ENCODE measurements at places on chromosomes 5 and 9.

DNA sequence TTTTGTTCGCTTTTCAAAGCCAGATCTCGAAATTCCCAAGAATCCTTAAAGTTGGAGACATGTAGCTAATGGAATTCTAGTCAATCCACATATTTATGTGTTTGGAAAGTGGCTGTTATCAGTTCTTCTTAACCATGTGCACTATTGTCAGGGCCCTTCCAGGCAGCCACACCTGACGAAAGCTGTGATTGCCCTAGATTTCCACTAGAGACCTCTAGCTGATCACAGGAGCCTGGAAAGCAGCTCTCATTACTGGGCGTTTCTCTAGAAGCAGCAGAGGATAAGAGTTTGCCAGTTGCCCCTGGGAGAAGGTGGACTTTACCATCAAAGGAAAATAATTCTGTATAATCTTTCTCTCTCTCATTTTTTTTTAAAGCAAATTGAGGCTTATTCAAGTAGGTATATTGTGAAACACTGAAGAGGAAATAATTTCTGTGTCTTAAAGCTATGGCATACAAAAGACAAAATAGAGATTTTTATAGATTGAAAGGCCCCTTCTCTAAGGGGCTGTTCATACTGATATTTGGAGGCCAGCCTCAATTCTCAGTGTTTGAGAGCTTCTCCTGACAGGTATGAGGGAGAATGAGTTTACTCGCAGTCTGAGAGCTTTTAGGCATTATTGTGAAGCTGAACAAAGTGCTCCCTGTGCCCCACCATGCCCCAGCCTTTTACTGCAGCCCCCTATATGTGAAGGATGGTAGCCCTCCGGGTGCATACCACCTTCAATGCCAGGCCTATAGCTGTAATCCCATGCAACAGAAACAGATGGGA is 405.4 kb upstream of the ACTBL2 start:
- no peak for DNase-seq

- no peak for DNase-seq
These were observed 166.8 kb upstream of the RFX3 start for GRCh38 chr9:3692606-3693005.

DNA sequence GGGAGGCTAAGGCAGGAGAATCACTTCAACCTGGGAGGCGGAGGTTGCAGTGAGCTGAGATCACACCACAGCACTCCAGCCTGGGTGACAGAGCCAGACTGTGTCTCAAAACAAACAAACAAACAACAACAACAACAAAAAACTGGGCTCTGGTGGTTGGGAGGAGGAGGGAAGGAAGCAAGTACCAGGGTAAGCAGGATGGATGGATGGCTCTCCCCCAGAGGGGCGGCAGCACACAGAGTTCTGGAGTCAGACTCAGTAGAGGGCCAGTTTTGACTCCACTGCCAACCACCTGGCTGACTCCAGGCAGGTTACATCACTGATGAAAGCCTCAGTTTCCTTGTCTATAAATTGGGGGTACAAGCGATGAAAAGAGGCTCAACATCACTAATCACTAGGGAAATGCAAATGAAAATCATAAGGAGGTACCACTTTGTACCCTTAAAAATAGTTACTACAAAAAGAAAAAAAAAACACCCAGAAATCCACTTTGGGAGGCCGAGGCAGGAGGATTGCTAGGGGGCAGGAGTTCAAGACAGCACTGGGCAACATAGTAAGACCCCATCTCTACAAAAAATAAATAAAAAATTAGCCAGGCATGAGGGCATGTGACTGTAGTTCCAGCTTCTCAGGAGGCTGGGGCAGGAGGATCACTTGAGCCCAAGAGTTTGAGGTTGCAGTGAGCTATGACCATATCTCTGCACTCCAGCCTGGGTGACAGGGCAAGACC is 3.2 kb downstream of the SLC22A4 start:
- no peak for DNase-seq

DNA sequence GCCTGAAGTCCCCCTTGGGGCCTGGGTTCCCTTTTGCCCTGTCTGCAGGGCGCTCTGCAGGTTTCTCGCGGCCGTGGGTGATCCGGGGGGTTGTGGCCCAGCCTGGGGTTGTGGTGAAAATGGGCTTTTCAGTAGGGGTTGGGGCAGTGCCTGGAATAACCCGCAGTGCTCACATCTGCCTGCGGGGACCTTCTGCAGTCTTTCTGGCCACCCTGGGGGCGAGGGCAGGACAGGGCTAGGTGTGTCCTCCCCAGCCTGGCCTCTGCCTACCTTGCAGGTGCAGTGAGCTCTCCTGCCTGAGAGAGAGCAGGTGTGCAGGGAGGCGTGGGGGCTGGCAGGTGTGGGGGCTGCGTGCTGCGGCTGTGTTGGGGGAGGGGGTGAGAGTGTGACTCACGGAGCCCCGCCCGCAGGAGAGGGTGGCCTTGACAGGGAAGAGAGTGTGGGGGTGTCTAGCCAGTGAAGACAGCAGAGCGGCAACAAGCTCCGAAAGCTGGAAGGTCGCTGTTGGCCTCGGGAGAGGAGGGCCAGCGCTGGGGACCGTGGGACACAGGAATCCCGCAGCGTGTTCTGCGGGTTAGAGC is 131.4 kb downstream of the MRPL36 start:
- no peak for DNase-seq

DNA sequence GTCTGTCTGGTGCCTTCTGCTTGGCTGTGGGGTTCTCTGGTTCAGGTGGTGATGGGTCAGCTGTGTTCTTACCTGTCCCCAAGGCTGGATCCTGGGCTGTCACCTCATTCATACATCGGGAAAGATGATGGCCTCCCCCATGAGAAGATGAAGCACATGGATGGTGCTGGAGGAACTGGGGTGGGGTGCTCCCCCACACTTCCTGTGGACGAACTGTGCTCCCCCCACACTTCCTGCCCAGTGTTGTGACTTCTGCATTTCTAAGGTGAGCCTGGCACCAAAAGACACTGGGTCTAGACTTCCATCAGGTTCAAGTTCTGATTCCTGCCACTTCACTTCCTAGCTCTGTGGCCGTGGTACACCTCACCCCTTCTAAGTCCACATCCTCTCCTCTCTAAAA is 4.3 kb upstream of the SURF6 start:
- DNase-seq, result no peak

- DNase-seq, result no peak
These were observed 505 bp downstream of the SPTAN1 start for GRCh38 chr9:128552744-128553440.

DNA sequence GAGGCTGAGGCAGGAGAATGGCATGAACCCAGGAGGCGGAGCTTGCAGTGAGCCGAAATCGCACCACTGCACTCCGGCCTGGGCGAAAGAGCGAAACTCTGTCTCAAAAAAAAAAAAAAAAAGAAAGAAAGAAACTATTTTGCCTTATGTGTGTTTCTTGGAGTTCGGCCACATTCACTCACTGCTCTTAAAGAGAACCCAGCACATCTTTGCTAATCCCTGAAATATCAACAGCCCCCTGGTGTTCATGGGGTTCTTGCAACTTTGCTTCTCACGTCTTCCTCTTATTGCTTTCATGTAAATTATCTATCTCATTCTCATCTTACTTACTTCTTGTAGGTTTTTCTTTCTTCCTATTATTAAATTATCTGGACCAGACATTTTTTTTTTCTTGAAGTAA is 126.3 kb upstream of the ASTN2 start:
- no peak for DNase-seq

DNA sequence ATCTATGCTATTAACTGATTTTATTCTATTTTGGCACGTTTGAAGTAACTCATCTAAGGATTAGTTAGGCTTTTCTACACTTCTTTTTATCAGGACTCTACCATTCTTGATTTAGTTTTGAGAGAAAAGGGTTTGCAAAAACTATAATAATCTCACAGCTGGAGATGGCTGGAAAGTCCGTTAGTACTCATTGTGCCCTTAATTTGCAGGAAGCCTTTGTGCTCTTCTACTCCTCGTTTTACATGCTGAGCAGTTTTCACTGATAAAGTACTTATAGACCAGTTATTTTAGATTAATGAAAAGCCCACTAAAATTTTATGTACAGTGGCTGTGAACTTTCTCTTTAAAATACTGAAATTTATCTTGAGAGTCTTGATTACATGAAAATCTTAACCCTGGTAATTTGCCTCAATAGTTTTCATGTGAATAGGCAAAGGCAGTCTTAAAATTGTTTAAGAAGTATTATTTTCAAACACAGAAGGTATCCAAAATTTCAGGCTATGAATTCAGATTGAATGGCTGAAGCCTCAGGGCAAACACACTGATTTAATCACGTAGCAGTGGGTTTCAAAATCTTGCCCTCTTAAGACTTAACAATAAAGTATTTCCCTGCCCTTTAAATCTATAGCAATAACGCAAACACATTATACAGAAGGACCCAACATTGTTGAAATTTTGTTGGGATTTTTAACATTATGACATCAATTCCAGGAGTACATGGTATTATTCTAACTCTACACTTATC is 18.6 kb downstream of the MLLT3 start:
- no peak for DNase-seq

DNA sequence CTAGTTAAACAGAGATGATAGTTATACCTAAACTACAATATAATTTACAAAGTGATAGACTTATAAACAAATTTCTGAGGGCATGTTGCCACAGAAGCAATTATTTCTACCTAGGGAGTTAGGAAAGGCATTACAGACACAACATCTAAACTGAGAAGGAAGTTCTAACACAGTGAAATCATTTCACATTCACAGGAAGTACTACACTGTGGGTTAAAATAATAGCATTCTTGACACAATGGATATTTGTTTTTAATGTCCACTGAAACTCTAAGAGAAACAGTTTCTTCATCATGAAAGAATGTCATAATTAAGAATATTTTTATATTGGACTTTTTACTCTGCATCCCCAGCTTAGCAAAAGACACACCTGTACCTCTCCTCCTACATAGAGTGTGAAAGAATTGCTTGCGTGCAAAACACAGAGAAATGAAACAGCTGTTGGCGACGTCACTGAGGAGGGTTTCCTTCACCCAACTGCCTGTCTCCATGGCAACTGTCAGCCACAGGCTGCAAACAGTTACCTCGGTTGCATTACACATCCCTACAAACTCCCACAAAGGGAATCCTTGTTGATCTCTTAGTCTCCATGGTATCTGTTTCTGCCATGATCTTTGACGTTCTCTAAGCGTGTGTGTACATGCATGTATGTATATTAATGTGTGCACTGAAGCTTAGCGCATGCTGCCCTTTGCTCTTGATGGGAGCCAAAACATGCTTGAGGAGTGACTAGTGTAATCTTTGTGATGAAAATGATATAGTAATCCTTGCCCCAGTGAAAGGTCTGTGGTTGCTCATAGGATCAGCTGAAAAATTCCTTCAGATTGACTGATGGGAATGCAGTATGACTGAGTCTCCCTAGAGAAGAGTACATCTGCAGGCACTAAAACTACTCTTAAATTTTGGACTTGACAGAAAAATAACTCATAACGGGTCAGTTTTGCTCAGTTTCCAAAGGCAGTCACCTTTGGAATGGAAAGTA is 168.5 kb downstream of the ACTL7B start:
- no peak for DNase-seq

DNA sequence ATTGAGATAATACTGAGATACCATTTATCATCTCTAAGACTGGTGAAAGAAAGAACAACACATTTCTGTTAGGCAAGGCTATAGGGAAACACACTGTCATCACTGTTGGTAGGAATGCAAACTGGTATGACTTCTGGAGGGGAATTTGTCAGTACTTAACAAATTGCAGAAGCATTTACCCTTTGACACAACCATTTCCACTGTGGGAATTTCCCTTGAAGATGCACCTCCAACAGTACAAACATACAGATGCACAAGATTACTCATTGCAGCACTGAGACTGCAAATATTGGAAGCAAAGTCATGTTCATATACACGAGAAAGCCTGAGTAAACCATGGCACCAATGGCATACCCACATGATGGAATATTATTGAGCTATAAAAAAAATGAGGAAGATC is 17.6 kb downstream of the GM2A start:
- no peak for DNase-seq

GRCh38 chr5:151345808-151346478 is 1.4 kb downstream of the SLC36A2 start:
- DNase-seq, result no peak

DNA sequence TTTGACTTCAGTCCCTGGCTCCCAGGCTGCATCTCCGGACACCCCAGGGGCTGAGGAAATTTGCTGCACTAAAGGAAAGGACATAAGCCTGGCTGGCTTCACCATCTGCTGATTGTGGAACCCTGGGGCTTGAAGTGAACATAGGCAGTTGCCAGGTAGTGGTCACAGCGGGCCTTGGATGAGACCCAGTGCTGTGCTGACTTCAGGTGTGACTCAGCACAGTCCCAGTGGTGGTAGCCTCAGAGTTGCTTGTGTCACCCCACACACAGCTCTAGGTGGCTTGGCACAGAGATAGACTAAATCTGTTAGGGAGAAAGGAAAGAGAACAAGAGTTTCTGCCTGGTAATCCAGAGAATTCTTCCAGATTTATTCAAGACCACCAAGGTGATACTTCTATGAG is 36.1 kb upstream of the RUSC2 start:
- no peak for DNase-seq

DNA sequence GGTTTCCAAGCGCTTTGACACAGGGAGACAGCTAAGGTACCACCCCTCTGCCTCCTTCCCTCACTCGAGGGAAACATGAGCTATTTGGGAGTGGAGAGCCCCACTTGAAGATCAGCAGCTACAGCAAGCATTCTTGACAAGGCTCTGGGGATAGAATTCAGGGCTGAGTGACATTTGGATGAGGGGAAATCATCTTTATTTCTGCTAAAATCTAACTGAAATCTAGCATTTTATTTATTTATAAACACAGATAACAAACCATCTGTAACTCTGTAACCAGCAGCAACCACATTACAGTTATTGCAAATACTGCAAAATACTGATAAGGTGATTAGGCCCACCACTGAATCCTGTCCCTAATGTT is 22.4 kb downstream of the RNF130 start:
- no peak for DNase-seq

- DNase-seq, result no peak
These were observed 154.6 kb downstream of the SYK start for GRCh38 chr9:90956026-90956810.

GRCh38 chr5:118933703-118934102 is 54.6 kb downstream of the DTWD2 start:
- DNase-seq, result no peak

- DNase-seq, result no peak
These were observed 160.6 kb downstream of the ZDHHC21 start for GRCh38 chr9:14532456-14533115.

Data from memory B cell (primary cell).